ENCODE measurements at places on chromosomes 1 and 21. TPM values are rescaled to one million over a fixed set of nuclear protein-coding genes. Genes with fewer than 3 reads are reported as not detected.

The MAN1C1 gene
- 29.9 TPM for total RNA-seq

The LRRC39 gene
- total RNA-seq = 68.0 TPM

The FOXD3 gene
- 1.9 TPM for total RNA-seq

The NEGR1 gene
- total RNA-seq = 23.3 TPM

The EFNA3 gene
- 5.8 TPM for total RNA-seq

The AVPR1B gene
- total RNA-seq = not detected

The TCP10L gene
- 5.5 TPM for total RNA-seq

The PTPRC gene
- total RNA-seq = 12.3 TPM

The CELA2A gene
- not detected for total RNA-seq

The LRRC71 gene
- total RNA-seq = not detected

The C8B gene
- not detected for total RNA-seq

The B3GALT5 gene
- 7.9 TPM for total RNA-seq

The BEND5 gene
- total RNA-seq = 16.3 TPM

The PDIK1L gene
- total RNA-seq = 32.9 TPM

The EXO1 gene
- 4.3 TPM for total RNA-seq

The CA6 gene
- not detected for total RNA-seq

The HES2 gene
- total RNA-seq = 1.2 TPM

The TPTE gene
- total RNA-seq = not detected

The SGIP1 gene
- 108 TPM for total RNA-seq

The GSTM1 gene
- not detected for total RNA-seq

The TRAF5 gene
- total RNA-seq = 26.5 TPM

The SYNC gene
- 15.3 TPM for total RNA-seq

The GJA9 gene
- total RNA-seq = not detected

The S100A1 gene
- total RNA-seq = 3.5 TPM

The S100A9 gene
- 197 TPM for total RNA-seq

The PGLYRP3 gene
- total RNA-seq = not detected

The ERICH3 gene
- 3.4 TPM for total RNA-seq

The TMEM81 gene
- 2.9 TPM for total RNA-seq

The IER5 gene
- total RNA-seq = 15.1 TPM

The ZNF678 gene
- 47.1 TPM for total RNA-seq

The MYCL gene
- 11.5 TPM for total RNA-seq

The WNT3A gene
- total RNA-seq = 0.22 TPM

The SPRR4 gene
- total RNA-seq = not detected

The LYPLAL1 gene
- total RNA-seq = 70.1 TPM

The LCE2B gene
- not detected for total RNA-seq

The MROH9 gene
- total RNA-seq = not detected

The SPRR2A gene
- total RNA-seq = not detected

The CADM3 gene
- total RNA-seq = 89.3 TPM

The ZC3H11A gene
- total RNA-seq = 160 TPM

The SEMA4A gene
- 12.1 TPM for total RNA-seq

The GUCA2A gene
- total RNA-seq = not detected

The ITLN2 gene
- total RNA-seq = not detected

The IRF6 gene
- total RNA-seq = 7.8 TPM

The ERG gene
- 13.6 TPM for total RNA-seq

The TEDDM1 gene
- not detected for total RNA-seq

The SORT1 gene
- 46.4 TPM for total RNA-seq

The NBPF4 gene
- total RNA-seq = not detected

The CHIA gene
- not detected for total RNA-seq

The EPHX1 gene
- total RNA-seq = 29.0 TPM

The ETV3L gene
- total RNA-seq = not detected

The PIK3R3 gene
- 33.9 TPM for total RNA-seq

The MAP3K21 gene
- total RNA-seq = 2.1 TPM

The GBP5 gene
- 0.93 TPM for total RNA-seq

The SYTL1 gene
- 5.9 TPM for total RNA-seq

The LRRIQ3 gene
- total RNA-seq = 1.4 TPM

Measured in camera-type eye (tissue), 1 donor.